ENCODE measurements at places on chromosomes 2 and 18. TPM values are rescaled to one million over a fixed set of nuclear protein-coding genes. Genes with fewer than 3 reads are reported as not detected.
A peak's percentile ranks its signal among the peaks of the same experiment; 100 is the strongest.

DNA sequence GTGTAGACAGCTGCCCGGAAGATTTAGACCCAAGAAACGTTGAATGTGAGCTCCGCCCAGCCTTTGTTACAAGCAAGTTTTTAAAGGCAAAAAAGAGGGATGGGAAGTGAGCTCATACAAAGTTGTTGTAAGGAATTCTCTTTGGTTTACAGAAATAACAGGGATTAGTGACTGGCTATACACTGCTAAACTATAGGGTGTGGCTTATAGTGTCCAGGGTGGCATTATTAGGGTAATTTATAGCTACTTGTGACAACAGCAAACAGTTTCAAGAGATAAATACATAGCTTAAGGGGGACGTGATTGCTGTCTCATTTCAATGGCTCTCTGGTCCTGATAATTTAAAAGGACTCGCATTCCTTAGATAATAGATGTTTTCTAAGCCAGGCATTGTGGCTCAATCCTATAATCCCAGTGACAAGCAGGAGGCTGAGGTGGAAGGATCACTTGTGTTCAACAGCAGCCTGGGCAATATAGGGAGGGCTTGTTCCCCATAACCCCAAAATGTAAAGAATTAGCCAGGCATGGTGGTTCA is 66.5 kb upstream of the TGIF1 start:
- DNase-seq, result no peak
- H3K27ac ChIP-seq, result no peak overlapping the region
- H3K27me3 ChIP-seq, result no peaks in the 10 kb centered on the region
- H3K4me3 ChIP-seq, result no peak overlapping the region
- no peaks in the 10 kb centered on the region for H3K4me1 ChIP-seq

TEX44 gene
- not detected for total RNA-seq

ANKRD62 gene
- not detected for total RNA-seq

ASPRV1 gene
- total RNA-seq, result 2.3 TPM

GRCh38 chr2:55269645-55269990 is 587 bp upstream of the MTIF2 start:
- peaks cover 13% of the 10 kb centered on the region for H3K4me1 ChIP-seq
- H3K27ac ChIP-seq, result peak overlapping the region; percentile 79
- H3K27me3 ChIP-seq, result no peaks in the 10 kb centered on the region
- H3K4me3 ChIP-seq, result peak overlapping the region; percentile 84
- no peak for DNase-seq

DNA sequence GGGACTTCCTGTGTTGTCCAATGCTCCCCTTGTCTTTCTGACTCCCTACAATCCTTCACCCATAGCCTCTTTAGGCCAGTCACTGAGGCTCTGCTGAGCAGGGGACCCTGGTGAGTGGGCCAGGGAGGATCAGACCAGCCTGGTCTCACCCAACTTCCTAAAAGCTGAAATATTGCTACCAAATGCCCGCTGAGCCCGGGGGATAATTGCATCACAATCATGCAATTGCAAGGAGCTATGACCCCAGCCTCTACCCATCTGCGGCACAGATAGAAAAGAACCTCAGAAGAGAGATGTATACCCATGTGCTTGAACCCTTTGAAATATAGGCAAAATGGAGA is 3.7 kb upstream of the SP100 start:
- peak overlapping the region; percentile 96 for H3K4me3 ChIP-seq
- no peaks in the 10 kb centered on the region for H3K27me3 ChIP-seq
- peaks cover 29% of the 10 kb centered on the region for H3K4me1 ChIP-seq
- H3K36me3 ChIP-seq, result no peaks in the 10 kb centered on the region
- no peak for DNase-seq

- H3K27me3 ChIP-seq, result no peaks in the 10 kb centered on the region
- no peak overlapping the region for H3K27ac ChIP-seq
- H3K4me3 ChIP-seq, result no peak overlapping the region
Measured at GRCh38 chr18:44668270-44668975, 12.3 kb upstream of the SETBP1 start.

DNA sequence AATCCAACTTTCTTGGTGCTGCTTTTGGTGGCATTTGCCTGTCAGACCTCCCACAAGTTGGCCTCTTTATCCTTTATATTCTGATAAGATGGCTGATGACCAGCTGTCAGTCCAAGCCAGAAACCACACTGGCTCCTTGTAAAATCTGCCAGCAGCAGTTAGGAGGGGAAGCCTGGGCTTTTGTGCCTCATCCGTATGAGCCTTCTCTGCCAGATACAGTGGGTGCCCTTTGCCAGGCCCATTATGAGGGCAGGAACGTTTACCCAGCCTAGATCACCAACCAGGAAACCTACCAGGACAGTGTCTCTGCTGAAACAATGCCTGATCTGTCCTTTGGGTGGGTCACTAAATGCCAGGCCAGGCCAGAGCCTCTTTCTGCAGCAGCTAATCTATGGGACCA is 202.9 kb upstream of the SP5 start:
- peaks cover 2% of the 10 kb centered on the region for H3K4me1 ChIP-seq
- H3K4me3 ChIP-seq, result no peak overlapping the region
- DNase-seq, result no peak
- H3K27me3 ChIP-seq, result no peaks in the 10 kb centered on the region

DNA sequence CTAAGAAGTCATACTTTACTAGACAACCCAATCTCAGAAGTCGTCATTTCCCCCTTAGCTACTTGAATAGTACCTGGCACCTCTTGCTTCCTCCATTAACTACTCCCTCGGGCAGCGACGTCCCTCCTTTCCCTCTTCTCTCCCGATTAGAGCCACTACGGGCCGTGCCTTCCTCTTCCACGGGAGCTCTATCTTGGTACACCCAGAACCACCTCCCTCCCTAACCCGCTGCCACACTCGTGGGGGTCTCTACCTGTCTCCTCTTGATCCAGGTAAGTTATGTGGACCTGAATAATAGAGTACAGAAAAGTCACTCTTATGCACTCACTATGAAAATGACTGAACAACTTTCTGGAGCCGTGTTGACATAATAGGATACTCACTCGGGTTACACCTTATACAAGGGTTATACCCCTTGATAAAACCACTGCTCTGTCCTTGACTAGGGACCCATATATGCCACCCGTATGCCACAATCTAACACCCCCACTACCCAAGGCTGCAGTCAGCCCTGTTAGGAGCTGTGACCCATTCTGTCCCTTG is 595 bp upstream of the HDHD2 start:
- peaks cover 6% of the 10 kb centered on the region for H3K36me3 ChIP-seq
- DNase-seq, result no peak
- peak overlapping the region; percentile 83 for H3K27ac ChIP-seq
- H3K27me3 ChIP-seq, result no peaks in the 10 kb centered on the region

- no peaks in the 10 kb centered on the region for H3K27me3 ChIP-seq
- no peaks in the 10 kb centered on the region for H3K4me1 ChIP-seq
- H3K27ac ChIP-seq, result no peak overlapping the region
Measured at GRCh38 chr2:72414137-72414760, 266.6 kb upstream of the CYP26B1 start.

CHRND gene
- not detected for total RNA-seq

HOXD4 gene
- not detected for total RNA-seq

GRCh38 chr18:23824669-23825068 is 135.4 kb downstream of the LAMA3 start:
- no peak overlapping the region for H3K4me3 ChIP-seq
- DNase-seq, result no peak
- H3K36me3 ChIP-seq, result no peaks in the 10 kb centered on the region
- H3K4me1 ChIP-seq, result peaks cover 10% of the 10 kb centered on the region
- H3K27ac ChIP-seq, result no peak overlapping the region

- no peaks in the 10 kb centered on the region for H3K4me1 ChIP-seq
- H3K27ac ChIP-seq, result no peak overlapping the region
- no peaks in the 10 kb centered on the region for H3K36me3 ChIP-seq
- H3K4me3 ChIP-seq, result no peak overlapping the region
- DNase-seq, result no peak
- no peaks in the 10 kb centered on the region for H3K27me3 ChIP-seq
Measured at GRCh38 chr2:184032983-184033382, 565.3 kb upstream of the ZNF804A start.

- H3K27me3 ChIP-seq, result no peaks in the 10 kb centered on the region
- H3K36me3 ChIP-seq, result no peaks in the 10 kb centered on the region
- no peak for DNase-seq
- H3K4me3 ChIP-seq, result no peak overlapping the region
Measured at GRCh38 chr2:235627682-235628081, 133.8 kb downstream of the AGAP1 start.

DNA sequence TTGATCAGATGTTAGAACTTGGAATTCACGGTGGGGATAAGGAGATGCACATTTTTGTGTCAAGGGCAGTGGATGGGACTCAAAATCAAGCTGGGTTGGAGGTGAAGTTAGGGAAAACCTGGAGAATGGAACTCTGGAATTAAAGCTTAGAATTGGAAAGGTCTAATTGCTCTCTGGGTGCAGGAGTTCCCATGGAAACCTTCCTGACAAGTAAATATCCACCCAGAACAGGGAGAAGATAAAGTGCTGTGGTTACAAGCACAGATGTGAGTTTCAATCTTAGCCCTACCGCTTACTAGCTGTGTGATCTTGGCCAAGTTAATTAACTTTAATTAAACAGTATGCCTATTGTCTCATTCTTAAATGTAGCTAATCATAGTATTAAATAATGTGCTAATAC is 71.3 kb upstream of the TCF7L1 start:
- H3K36me3 ChIP-seq, result no peaks in the 10 kb centered on the region
- no peaks in the 10 kb centered on the region for H3K27me3 ChIP-seq

GRCh38 chr2:88469202-88470114 is 17.0 kb upstream of the FOXI3 start:
- no peak overlapping the region for H3K27ac ChIP-seq
- H3K4me1 ChIP-seq, result no peaks in the 10 kb centered on the region
- H3K4me3 ChIP-seq, result no peak overlapping the region
- H3K36me3 ChIP-seq, result no peaks in the 10 kb centered on the region
- no peaks in the 10 kb centered on the region for H3K27me3 ChIP-seq

GRCh38 chr2:229572507-229573271 is 141.7 kb downstream of the DNER start:
- H3K4me1 ChIP-seq, result no peaks in the 10 kb centered on the region
- H3K27me3 ChIP-seq, result no peaks in the 10 kb centered on the region
- H3K4me3 ChIP-seq, result no peak overlapping the region
- no peak for DNase-seq
- no peaks in the 10 kb centered on the region for H3K36me3 ChIP-seq
- no peak overlapping the region for H3K27ac ChIP-seq

GRCh38 chr18:77181950-77182707 is 49.5 kb upstream of the MBP start:
- no peak overlapping the region for H3K4me3 ChIP-seq
- no peaks in the 10 kb centered on the region for H3K4me1 ChIP-seq
- no peaks in the 10 kb centered on the region for H3K27me3 ChIP-seq
- no peaks in the 10 kb centered on the region for H3K36me3 ChIP-seq
- no peak for DNase-seq
- no peak overlapping the region for H3K27ac ChIP-seq

DNA sequence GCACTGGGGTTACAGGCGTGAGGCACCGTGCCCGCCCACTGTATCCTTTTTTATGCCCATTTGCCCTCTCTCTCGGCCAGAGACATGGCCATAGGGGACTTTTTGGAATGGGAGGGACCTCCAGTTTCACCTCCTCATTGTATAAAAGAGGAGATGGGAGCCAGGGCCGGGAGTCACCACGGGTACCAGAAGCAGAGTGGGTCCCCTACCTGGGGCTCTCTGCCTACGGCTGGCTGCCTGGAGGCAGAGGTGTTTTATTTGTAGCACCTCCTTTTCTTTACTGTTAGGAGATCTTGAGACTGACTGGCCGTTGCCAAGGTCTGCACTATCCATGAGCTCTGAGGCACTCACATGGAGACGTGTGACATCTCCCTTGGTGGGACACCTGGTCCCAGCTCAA is 162.8 kb downstream of the LDLRAD4 start:
- H3K27me3 ChIP-seq, result no peaks in the 10 kb centered on the region
- peaks cover 18% of the 10 kb centered on the region for H3K4me1 ChIP-seq
- peak overlapping the region; percentile 93 for H3K27ac ChIP-seq
- no peaks in the 10 kb centered on the region for H3K36me3 ChIP-seq
- no peak overlapping the region for H3K4me3 ChIP-seq

PCARE gene
- total RNA-seq, result not detected

DNA sequence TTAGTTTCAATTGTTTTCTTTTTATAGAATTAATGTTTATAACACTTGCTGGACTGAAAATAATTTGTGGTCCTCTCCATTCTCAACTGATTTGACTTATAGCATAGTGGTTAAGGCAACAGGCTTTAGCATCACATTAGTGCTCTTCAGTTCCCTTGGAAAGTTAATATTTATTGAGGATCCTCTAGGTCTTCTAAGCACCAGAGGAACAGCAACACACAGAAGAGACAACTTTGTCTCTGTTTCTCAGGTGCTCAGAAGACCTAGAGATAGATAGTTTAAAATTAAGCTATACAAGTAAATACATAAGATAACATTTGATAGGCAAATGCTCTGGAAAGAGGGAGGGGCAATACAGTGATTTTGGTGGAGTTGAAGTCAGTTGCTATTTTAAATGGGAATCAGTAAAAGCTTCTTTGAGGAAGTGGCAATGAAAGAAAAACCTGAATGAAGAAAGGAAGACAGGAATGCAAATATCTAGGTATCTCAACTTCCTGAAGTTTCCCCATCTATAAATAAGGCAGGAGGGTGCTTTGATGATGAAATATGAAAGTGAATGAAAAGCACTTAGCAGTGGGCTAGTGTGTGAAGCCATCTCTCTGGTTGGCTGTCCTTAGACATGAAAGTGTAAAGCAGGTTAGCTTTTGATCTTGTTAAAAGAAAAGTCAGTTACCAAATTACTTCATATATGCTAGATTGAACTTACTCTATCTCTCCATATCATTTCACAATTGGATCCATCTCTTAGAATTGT is 7.9 kb downstream of the NEUROD1 start:
- H3K4me3 ChIP-seq, result no peak overlapping the region
- DNase-seq, result no peak
- no peaks in the 10 kb centered on the region for H3K4me1 ChIP-seq
- no peaks in the 10 kb centered on the region for H3K27me3 ChIP-seq

DNA sequence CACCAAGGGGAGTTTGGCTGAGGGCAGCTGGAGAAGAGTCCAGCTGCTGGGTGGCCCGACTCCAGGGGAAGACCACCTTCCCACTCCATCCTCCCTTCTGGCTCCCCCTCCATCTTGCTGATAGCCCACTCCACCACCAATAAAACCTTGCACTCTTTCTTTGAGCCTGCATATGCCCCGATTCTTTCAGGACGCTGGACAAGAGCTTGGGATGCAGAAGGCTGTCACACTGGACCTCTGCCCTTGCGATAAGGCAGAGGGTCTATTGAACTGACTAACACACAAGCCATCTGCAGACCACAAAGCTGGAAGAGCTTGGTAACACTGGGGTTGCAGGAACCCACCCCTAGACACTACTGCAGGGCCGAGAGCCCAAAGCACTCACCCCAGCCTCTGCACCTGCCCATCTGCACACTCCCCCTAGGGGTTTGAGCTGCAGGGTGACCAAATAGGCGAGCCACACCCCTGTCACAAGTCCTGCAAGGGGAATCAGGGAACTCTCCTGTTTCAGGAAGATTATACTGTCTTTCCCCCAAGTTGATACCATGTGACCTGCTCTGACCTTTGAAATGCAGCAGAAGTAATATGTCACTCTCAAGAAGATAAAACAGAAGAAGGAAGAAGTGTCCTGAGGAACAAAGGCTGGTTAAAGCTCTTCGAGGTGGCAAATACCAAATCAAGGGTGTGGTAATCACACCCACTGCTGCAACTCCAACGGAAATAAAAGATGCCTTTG is 70.5 kb downstream of the SMAD4 start:
- no peaks in the 10 kb centered on the region for H3K27me3 ChIP-seq
- no peak overlapping the region for H3K27ac ChIP-seq
- no peak overlapping the region for H3K4me3 ChIP-seq
- H3K36me3 ChIP-seq, result no peaks in the 10 kb centered on the region

GRCh38 chr18:61854578-61855448 is 38.0 kb downstream of the RNF152 start:
- H3K27me3 ChIP-seq, result no peaks in the 10 kb centered on the region
- H3K27ac ChIP-seq, result no peak overlapping the region
- H3K36me3 ChIP-seq, result no peaks in the 10 kb centered on the region
- no peak for DNase-seq
- H3K4me3 ChIP-seq, result no peak overlapping the region

Data from naive thymus-derived CD4-positive, alpha-beta T cell (primary cell).